ENCODE measurements at places on chromosomes 2 and 18.

DNA sequence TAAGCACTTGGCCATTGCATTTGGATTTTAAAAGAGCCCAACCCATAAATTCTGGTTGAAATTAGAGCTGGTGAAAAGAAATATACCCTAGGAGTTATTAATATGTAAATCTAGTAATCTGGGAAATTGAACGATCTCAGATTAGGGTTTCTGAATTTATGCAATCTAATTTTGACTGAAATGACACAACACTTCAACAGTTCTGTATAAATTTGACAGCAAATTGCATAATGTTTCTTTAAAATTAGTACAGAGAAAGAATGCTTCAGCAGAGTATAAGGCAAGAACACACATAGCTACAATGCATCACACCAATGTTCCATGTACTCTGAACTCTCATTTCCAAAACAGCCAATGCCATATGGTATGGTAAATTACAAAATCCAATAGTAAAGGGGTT is 201.5 kb upstream of the ITGA4 start:
- DNase-seq = no peak

GRCh38 chr18:23204589-23205235 is 69.4 kb downstream of the CABLES1 start:
- DNase-seq = no peak

GRCh38 chr2:69744456-69744855 is 2.5 kb downstream of the ANXA4 start:
- no peak for DNase-seq

- DNase-seq = no peak
Observed at GRCh38 chr2:6177811-6178210, 485.6 kb downstream of the SOX11 start.

DNA sequence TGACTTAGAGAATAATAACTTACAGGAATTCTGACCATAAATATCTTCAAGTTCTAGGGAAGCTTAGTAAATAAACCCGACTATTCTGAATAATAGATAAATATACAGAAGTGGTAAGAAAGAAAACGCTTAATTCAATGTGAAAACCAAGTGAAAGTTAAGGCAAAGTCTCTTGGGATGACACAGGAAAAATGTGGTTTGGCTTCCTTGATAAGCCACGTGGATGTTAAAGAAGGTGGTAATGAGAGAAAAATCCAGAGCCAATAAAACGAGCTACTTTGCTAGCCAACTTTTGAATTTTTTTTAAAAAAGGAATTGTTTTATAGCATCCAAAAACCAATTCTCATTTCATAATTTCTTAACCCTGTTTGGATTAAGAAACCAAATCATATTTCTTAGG is 166.2 kb upstream of the VRK2 start:
- DNase-seq = no peak

GRCh38 chr2:238711346-238711745 is 136.5 kb upstream of the TWIST2 start:
- no peak for DNase-seq

GRCh38 chr2:222561817-222562645 is 93.9 kb downstream of the FARSB start:
- DNase-seq = no peak

- no peak for DNase-seq
Observed at GRCh38 chr2:151978709-151979108, 120.1 kb downstream of the CACNB4 start.

DNA sequence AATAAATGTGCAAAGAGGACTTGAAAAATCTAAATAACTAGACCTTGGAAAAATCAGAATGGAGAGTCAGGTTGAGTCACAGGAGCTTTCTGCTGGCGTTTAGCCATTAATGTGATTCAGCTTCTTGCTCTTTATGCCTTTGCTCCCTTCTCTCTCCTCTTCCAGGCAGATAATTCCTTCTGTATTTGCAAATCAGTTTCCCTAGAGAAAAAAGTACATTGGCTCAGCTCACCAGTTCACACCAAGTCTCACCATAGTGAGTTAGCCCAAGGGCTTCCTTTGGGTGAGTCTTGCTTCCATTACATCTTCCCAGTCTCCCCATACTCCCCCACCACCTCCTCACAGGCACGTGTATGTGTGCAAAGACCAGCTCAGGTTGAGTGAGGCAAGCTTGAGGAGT is 73.6 kb downstream of the CYBRD1 start:
- DNase-seq = no peak

GRCh38 chr2:143345887-143346787 is 216.9 kb downstream of the ARHGAP15 start:
- DNase-seq = no peak

DNA sequence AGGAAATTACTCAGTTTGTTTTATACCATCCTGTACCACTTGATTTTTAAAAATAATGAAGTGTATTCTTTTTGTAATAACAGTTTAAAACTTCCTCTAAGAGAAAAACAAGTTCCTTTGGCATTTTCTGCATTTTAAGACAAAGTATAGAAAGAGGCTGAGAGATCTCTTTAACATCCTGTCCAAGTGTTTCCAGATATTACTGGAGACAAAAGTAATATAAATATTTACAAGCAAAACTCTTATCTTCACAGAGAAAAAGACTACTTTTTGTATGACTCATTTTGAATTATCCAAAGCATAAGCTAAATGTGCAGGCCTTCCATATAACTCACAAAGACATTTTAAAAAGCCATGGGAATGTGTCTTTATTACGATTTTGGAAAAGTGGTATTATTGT is 221.1 kb downstream of the RDH14 start:
- no peak for DNase-seq

- no peak for DNase-seq
Observed at GRCh38 chr18:26657631-26658581, 109.6 kb upstream of the KCTD1 start.

DNA sequence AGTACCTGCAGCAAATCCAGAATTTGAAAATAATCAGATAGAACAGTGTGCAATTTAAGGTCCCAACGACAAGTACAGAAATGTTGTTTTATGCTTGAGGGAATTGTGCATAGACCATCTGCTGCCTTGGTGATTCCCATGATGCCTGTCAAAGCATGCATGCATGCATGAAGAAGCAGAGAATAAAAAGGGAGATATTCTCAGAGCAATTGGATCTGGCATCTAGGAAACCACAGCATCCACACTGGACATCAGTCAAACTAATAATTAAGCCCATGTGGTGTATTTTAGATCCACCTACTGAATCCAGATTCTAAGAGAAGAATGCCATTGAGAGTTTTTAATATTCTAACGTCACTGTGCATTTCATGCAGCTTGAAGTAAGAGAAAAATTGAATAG is 361.2 kb downstream of the FSIP2 start:
- no peak for DNase-seq

GRCh38 chr18:56148373-56148772 is 490.0 kb downstream of the TXNL1 start:
- no peak for DNase-seq

Data from CD4-positive, alpha-beta T cell (primary cell).